ENCODE measurements at places on chromosomes 16 and 17.

GRCh38 chr17:15413101-15413771, 54.2 kb downstream of the CDRT4 start:
- DNase-seq, result no peak

DNA sequence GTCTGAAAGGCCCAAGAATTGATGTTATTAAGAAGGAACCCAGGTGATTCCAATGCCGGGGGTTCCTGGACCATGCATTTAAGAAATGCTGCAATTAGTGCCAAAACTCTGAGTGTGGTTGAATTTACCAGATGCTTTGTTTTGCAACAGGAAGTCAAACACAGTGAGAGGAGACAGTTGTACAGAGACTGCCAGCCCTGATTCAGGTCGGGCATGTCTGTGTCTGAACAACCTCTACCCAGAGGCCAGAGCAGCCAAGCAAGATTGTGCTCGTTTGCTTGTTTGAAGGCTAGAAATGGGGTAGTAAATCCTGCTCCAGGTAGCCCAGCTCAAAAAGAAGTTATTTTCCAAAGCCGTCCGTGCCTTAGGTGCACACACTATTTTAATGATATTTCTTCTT, 412.4 kb upstream of the ERCC4 start:
- DNase-seq, result no peak

- no peak for DNase-seq
These were observed 31.3 kb downstream of the SLC39A11 start for GRCh38 chr17:73061161-73061560.

- DNase-seq, result no peak
These were observed 3.2 kb downstream of the SPG7 start for GRCh38 chr16:89511374-89511773.

GRCh38 chr16:27458258-27458657, 56.3 kb downstream of the IL21R start:
- DNase-seq, result no peak

DNA sequence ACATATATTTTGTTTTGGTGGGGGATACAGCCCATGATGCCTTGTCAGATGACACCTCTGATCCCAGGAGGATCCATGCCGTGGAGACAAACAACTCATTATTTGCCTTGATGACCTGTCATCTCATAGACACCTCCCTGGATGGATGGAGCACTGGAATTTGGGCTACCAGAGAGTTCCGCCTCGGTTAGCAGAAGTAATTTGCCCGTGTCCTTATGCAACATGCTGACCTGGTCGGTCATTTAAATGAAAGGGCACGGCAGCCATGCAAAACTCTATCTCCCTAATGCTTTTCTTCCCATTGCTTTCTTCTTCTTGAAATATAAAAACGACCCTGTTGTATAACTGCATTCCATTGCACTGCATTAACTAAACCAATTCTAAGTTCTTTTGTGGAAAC, 145.3 kb downstream of the GRIN2A start:
- DNase-seq, result no peak

DNA sequence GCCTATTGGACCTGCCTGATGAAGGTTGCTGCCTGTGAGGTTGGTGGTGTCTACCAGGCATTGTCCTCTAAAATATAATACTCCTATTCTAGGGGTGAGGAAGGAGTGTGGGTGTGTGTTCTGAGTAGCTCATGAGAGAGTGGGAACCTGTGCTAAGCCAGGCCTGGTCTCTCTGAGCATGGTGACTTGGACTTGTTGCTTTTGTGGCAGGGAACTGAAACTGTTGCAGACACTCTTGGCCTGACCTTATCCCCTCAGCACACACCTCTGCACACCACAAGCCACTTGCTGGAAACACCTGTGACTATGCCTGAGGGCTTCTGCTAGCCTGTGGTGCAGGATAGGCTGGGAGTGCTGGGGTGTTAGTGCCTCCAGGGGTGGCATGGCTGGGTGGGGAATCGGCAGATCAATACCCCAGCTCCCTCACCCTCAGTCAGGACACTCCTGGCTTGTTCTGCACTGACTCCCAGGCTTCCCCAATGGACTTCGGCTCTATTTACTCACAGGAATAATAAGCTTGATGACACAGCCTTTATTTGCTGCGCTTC, 29.9 kb downstream of the PLCG2 start:
- DNase-seq, result no peak

DNA sequence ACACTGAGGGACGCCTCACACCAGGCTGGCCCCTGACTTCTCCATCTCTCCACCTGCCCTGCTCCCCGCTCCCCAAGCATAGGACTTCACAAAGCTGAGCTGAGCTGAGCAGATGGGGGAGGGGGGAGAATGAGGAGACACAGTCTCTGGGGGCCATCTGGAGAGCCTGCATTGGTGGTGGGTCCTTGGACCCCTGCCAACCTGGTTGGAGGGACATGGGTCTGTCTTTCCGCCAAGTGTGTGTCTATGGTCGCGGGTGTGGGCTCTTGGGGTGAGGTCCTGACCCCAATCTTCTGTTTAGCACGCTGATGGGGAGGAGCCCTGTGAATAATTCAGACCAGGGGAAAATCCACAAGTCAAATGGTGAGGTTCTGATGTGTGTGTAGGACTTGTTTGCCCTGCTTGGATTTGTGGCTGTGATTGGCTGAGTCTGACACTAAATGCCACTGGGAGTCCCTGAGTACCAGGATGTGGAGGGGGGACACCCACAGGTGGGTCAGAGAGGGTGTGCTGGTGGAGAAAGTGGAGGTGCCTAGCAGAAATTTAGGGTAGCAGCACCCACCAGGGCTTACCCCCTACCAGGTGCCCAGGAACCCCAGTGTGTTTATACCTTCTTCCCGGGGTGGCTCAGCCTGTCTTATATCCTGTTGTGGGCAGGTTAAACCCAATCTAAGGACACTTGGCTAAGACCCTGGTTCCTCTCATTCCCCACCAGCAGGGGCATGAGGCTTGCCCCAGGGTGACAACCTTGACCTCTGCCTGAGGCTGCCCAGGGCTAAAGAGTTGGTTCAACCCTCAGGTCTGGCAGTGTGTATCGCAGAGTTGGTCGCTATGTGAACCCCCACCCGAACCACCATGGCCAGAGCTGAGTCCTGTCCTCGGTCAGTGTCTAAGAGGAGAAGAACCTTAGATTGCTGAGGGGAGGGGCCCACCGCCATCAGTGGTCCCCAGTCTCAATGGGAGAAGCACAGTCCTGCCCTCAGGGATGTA, 2.1 kb downstream of the FMNL1 start:
- no peak for DNase-seq

- DNase-seq, result peak; percentile 63
These were observed 15.4 kb downstream of the TBX4 start for GRCh38 chr17:61467416-61468262.

- no peak for DNase-seq
These were observed 46.6 kb upstream of the ERN1 start for GRCh38 chr17:64176556-64176955.

DNA sequence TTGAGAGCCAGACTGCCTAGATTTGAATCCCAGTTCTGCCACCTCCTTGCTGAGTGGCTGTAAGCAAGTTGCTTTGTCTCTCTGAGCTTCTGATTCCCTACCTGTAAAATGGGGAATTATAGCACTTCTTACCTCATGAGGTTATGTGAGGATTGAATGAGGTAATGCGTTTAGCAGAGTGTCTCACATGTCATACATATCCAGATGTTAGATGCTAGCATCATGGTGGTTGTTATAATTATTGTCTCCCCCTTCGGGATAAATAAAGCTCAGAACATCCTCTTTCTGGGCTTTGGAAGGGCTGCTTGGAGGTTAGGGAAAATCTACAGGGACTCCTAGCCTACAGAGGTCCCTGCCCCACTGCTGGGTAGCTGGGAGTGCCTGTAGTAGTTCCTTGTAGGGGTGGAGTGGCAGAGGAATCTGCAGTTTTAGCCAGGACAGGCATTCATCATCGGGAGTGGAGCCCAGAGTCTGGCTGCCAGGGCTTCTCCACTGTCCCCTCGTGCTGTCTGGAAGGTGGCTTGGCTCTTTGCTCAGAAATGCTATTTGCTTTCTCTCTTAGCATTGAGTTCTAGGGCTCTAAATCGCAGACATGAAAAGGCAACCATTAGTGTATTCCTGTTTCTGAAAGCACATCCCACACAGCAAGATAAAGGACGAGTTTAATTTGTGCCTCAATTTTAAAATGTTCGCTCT, 137.9 kb upstream of the CACNG3 start:
- no peak for DNase-seq
